Uterus (tissue), 4 donors: ENCODE measurements at places on chromosomes 2 and 18. TPM values are rescaled to one million over a fixed set of nuclear protein-coding genes. Genes with fewer than 3 reads are reported as not detected.

DNA sequence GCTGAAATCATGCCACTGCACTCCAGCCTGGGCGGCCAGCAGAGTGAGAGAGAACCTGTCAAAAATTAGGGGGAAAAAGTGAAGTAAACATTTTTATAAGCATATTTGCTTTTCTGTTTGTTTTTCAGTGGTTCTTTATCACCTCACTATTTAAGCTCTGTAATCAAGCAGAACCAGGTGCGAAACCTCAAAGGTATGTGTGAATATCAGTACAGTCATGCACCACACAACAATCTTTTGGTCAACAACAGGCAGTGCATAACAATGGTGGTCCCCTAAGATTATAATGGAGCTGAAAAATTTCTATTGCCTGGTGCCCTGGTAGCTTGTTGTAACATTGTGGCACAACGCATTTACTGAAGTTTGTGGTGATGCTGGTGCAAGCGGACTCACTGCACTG, 167.4 kb upstream of the STON1 start:
- DNase-seq, result no peak

DNA sequence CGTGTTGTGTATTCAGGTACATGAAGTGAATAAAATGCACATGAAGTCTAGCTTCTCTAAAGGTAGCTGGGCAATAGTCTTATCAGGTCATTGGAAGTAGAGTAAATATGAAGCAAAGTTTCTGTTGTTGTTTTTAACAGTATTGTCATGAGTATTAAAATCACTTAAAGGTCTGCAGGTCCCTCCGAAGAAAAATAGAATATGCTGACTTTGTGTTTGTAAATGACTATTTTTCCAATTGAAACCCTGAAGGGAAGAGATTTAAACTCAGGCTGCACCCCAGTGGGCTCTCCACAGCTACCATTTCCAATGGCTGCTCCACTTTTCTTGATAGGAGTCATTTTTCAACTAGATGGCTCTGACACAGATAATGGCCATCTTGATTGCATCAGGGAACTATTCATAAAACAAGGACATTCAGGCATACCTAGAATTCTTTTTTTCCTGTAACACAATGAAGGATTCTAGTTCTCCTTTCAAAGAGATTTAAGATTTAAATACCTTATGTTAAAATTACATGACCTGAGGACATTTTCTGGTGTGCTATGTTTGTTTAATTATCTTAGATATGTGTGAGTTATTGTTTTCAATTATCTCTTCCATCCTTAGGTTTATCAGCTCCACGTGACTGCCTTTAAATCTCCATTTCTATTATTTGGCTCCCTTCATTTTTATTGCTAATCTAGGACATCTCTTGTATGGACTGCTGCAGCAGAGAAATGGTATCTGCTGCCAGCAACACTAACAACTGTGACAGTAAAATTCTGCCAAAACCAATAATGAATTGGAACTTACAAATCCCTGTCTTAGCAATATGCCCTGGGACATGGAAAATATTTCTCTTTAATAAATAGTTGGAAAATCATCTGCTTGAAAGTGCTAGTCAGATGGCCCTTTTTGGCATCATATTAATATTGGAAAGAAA, 149.2 kb upstream of the NOSTRIN start:
- DNase-seq, result no peak

- no peak for DNase-seq
Measured at GRCh38 chr2:50751311-50752031, 280.5 kb downstream of the NRXN1 start.

DNA sequence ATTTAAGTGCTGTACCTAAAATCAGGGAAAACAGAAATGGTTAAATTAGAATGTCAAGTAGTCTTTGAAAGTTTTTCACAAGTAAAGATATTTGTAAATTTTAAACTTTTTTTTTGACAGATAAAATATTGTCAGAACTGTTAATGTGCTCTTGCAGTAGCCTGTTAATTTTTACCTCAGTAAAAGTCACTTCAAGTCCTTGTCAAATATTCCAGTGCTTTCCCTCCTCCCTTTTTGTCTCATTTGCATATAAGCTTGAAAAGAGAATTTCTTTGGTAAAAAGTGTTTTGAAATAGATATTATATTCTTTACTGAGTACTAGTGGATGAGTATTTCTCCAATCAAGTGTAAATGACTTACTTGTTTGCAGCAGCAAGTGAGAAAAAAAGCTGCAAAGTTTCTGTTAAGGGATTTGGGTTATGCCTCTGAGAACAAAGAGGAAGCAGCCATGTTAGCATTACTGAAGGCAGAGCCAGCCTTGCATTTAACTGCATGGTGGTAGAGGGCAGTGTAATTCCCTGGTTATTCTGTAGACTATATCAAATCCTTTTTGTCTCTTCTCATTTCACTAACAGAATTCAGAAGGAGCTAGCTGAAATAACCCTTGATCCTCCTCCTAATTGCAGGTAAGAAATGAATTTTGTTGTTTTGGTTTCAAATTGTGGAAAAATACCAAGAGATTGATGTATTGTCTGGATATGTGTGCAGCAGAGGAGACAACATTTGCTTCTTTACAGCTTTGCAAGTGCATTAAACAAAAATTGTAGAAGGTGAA, 3.2 kb downstream of the UBE2E3 start:
- no peak for DNase-seq

DNA sequence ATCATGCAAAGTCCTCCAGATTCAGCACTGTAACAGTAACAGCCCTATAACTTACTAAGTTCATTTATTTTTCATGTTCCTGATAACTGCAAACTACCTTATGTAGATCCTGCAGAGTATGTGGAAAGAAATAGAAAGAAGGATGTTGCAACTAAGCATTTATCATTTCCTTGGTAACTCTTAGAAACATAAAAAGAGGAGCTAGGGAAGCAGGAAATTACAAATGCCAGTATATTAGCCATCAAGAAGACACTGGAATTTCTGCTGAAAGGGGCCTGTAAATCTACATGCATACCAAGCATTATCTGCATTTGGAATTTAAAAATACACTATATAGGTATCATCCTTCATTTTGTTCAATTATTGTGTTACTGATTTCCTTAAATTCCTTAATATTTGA, 66.8 kb downstream of the PDE11A start:
- no peak for DNase-seq

HAAO gene
- total RNA-seq, result 18.5 TPM

STPG4 gene
- total RNA-seq, result not detected
